Jurkat, Clone E6-1 (cell line): ENCODE measurements at places on chromosomes 6 and 20.

DNA sequence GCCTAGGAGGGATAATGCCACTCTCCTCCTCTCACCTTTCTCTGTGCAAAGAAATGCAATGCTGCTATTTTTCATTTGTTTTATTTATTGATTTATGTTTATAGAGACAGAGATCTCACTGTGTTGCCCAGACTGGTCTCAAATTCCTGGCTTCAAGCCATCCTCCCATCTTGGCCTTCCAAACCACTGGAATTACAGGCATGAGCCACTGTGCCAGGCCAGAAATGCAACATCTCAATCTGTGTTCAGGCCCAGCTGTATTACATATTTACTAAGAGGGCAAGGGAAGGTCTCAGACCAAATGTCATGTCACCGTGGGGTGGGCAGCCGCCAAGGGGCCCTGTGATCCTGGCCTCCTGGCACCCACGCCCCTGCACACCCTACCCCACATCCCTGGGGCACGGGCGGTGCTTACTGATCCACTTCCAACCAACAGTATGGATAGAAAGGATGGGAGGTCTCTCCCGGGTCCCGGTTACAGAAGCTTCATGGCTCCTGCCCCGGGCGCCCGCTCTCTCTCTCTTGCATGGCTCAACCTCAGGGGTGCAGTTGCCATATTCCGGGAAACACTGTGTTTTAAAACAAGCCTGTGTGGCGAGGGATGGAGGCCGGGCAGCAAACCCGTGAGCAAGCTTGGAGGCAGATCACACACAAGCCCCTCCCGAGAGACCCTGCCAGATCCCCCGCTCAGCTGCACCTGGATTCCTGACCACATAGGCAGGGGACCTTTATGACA lies 111.8 kb downstream of the AGPAT4 start:
- DNase-seq, result no peak

DNA sequence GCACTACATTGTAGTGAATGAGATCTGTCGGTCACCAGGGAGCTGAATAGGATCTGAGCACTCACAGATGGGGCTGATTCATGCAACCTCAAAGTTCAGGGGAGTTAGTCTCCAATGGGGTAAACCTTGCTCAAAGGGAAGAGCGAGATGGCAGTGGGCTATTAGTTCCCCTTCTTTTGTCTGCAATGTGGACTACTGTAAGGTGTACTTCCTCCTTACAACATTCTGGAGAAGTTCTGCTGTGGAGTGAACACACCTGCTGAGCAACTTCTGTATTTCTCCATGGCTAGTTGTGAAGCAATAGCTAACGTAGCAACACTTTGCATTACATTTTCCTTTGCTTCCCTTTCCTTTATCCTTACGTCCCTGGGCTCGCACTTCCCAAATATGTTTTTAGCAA lies 134.3 kb upstream of the B3GAT2 start:
- no peak for DNase-seq

DNA sequence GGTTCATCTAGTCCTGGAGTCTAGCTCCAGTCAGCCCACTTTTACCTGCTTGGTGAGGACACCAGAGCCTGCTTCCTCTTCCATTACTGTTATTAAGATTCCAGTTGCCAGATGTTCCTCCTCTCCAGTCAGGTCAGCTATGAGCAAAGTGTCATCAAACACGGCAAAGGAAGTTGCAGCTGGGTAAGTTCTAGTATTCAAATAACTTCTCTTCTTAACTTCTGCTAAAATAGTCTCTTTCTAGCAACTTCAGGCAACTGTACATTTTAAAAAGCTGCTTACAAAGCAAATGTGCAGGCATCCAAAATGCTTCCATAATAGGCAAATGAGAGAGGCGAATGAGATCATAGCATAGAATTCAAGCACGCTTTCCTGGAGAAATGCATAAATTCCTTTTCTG lies 18.4 kb upstream of the MRPS18A start:
- DNase-seq, result no peak

DNA sequence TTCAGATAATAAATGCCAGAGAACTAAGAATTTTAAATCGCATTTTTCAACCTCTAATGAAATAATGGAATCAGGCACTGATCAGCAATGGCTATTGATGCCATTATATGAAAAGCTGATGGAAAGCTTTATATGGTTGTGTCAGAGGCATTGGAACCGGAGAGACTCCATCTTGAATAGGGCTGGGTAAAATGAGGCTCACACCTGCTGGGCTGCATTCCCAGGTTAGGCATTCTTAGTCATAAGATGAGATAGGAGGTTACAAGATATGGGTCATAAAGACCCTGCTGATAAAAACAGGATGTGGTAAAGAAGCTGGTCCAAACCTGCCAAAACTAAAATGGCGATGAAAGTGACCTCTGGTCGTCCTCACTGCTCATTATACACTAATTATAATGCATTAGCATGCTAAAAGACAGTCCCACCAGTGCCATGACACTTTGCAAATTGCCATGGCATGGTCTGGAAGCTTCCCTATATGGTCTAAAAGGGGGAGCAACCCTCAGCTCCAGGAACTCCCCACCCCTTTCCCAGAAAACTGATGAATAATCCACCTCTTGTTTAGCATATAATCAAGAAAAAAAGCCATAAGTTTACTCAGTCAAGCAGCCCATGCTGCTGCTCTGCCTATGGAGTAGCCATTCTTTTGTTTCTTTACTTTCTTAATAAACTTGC lies 40.2 kb upstream of the CD83 start:
- no peak for DNase-seq

DNA sequence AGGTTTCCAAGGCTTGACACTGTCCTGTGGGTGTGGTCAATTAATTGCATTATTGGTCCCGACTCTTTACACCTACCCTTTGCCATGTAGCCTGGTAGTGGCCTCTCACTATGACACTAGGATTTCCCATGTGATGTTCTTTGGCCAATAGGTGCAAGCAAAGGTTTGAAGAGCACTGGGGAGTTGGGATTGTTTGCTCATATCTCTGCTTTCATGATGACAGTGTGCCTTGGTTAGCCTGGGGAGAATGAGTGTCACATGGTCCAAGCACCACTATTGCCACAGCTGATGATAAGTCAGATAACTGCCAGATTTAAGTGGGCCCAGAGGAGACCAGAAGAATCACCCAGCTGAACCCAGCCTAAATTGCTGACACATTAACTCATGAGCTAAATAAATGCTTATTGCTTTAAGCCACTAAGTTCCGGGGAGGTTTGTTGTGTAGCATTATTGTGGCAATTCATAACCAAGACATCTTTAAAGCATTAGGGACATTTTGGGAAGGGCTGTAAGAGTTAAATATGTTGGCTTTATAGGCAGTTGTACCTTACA lies 17.2 kb upstream of the SCP2D1 start:
- DNase-seq, result no peak

GRCh38 chr20:699811-700338 lies 24.3 kb upstream of the SCRT2 start:
- DNase-seq, result no peak

DNA sequence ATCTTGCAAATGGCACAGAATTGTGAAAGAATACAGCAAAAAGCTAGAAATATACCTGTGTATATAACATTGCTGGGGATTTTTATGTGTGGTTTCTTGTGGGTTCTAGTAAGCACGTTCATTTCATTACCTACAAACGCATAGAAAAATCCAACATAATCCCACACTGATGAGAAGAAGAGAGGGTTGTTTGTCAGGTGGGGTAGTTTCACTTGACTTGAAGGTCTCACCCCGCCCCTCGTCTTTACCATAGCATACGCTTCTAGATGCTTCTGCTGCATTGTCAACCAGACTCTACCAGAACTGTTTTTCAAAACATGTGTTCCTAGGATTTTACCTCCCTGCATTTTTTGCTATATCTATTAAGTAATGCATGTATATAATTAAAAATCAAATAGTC lies 284.1 kb upstream of the TAB2 start:
- DNase-seq, result no peak

GRCh38 chr6:97687916-97688315 lies 404.9 kb upstream of the MMS22L start:
- DNase-seq, result no peak

DNA sequence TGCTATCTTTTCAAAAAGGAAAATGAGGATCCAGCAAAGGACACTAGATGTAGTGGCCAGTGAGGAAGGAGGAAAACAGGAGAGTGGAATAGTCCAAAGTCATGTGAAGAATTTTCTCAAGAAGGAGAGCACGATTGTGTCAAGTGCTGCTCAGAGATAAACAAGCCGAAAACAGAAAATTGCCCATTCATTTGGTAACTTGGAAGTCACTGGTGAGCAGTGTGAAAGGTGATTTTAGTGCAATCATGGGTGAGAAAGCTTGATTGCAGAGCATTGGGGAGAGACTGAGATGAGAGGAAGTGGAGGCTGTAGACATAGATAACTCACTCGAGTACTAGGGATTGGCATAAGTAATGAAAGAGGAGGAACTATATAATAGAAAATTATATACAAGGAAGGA lies 26.0 kb upstream of the PRDM1 start:
- DNase-seq, result no peak

DNA sequence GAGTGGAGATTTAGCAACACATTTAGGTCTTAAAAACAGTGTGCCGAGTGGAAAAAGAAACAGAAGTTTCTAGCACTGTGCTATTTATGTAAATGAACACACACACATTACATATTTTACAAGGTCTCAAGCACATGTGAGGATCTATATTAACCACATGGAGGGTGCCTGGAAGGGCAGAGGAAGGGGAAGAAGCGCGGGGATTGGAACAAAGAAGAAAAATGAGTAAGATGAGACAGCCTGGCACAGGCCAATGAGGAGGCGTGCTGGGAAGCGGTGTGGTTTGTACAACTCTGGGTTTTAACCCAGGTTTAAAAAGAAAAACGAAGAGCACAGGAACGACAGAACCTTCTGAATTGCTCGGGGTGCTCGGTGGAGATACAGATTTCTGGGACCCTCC lies 5.7 kb downstream of the KCNG1 start:
- no peak for DNase-seq

DNA sequence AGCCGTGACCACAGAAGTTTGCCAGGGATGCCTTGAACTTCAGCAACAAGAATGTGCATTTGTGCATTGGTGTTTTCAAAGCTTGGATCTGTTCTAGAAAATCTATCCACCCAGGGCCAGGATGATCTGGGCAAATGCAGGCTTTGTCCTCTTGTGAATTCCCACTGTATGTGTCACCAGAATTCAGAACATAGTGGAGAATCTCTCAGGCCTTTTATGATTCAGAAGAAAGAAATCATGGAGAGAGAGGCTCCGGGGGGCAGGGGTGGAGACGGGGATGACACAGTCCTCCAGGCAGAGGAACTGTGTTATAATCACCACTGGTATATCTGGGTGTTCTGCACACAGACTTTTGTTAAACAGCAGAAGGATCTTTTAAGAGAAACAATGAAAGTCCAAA lies 304.1 kb downstream of the CDH4 start:
- DNase-seq, result no peak

DNA sequence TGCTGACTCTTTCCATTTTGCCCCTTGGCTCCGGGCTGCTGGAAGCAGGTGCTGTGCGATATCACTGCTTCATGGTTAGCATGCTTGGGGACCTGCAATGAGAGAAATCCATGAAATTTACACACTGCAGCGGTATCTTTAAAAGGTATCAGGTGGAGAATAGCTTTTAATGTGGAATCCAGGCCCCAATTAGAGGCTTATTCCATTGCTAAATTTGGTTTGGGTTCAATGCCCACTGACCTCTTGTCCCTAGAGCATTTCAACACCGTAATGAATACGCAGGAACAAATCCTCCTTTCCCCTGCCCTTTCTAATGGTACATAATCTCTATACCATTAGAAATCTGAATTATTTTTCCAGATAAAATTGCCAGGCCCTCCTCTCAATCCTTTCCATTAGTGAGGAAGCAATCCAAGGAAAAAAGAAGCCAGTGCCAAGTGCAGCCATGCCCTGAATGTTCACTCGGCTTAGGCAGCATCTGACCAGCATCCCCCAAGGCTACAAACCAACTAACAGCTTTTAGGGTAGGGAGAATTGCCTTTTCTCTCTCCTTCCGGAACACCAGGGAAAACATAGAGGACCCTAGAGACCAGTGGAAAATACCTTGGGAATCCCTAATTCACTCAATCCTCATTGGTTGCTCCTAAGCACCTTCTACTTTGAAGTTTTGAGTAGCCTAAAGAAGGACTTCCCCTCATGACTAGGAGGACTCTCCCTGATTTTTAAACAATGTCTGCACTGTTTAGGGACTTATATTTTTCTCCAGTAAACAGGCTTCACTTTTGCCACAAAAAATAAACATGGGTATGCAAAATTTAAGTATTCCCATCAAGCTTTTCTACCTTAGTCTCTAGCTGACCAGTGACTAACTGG lies 143.1 kb downstream of the QRSL1 start:
- DNase-seq, result no peak

DNA sequence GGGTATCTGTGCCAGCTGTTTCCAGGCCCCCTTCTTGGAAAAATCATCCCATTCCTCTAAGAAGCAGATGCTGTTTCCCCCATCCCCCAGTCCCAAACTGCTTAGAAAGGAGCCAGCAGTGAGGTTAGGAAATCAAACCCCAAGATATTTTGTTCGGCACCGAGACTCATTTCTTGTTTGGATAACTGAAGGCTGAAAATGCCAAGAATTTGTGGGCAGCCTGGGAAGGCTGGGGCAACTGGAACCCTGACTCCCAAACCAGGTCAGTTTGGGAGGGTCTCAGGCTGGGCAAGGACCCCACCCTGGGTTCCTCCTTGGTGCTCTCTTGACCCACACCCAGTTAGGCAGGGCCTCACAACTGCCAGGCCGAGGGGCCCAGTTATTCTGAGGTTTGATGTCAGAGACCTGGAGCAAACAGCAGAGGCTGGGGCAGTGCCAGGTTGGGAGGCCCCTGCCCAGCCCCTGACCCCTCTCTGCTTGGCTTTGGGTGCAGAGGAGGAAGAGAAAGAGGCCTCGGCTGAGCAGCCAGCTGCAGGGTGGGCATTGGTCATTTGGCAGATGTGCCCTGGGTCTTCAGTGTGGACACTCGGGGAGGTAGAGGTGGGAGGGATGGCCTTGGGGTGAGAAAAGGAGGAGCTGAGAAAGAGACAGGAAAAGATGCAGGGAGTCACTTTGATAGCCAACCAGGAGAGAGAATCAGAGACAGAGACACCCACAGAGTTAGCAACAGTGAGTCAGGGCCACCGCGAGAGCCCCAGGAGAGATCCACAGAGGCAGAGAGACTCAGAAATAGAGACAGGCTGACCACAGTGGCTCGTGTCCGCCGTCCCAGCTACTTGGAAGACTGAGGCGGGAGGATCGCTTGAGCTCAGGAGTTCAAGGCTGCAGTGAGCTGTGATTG lies 5.0 kb downstream of the ANGPT4 start:
- no peak for DNase-seq

GRCh38 chr20:41293269-41294037 lies 24.1 kb downstream of the ZHX3 start:
- DNase-seq, result no peak
